ENCODE measurements at places on chromosomes 16 and 17. TPM values are rescaled to one million over a fixed set of nuclear protein-coding genes. Genes with fewer than 3 reads are reported as not detected.

DNA sequence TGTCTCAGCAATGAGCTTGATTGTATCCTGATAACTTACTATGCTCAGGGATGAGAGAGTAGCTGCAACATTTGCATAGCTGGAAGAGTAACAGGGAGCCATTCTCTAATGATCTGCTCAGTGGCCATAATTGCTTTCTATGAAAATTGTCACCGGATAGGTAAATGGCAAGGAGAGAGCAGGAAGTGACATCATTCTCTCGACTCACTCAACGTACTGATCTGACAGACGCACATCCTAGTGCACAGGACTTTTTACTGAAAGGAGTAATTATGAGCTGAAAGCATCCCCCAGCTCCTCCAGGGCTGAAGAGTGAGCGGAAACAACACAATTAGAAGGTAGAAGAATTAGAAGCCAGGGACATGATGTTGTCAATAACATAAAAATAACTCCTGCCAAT is 71.8 kb downstream of the IRX5 start:
- no peak for DNase-seq

- DNase-seq, result no peak
Measured at GRCh38 chr17:37787055-37787757, 42.3 kb upstream of the HNF1B start.

GRCh38 chr17:28379814-28380801 is 8.6 kb downstream of the SARM1 start:
- no peak for DNase-seq

DNA sequence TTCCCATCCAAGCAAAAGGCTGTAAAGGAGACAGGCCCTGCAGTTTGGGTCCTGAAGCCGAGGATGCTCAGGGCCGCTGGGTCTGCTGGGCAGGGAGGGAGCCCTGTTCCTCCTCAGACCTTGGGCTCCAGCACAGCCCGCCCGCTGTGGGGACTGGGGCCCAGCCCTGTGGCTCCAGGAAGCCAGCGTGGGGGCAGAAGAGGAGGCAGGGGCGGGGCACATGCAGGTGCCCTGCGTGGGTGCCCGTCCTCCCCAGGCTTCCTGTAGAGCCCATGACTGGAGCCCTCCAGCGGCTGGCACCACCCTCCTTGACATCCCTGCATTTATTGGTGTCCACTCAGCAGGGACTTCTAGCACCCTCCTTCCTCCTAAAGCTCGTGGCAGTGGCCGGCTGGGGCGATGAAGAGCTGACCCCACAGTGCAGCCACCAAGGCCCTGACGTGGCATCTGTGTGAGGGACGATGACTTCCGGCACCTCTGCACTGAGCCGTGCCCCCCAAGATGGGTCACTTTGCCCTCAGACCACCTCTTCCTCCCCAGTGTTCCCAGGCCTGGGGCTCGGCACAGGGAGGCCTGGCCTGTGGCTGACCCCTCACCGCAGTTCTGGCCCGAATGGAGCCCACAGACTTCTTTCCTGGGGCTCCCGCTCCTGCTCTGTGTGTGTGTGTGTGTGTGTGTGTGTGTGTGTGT is 9.9 kb downstream of the PRSS27 start:
- no peak for DNase-seq

GRCh38 chr16:75246504-75247205 is 4.8 kb downstream of the BCAR1 start:
- DNase-seq, result no peak

GRCh38 chr17:13374203-13375143 is 227.3 kb downstream of the HS3ST3A1 start:
- no peak for DNase-seq

DNA sequence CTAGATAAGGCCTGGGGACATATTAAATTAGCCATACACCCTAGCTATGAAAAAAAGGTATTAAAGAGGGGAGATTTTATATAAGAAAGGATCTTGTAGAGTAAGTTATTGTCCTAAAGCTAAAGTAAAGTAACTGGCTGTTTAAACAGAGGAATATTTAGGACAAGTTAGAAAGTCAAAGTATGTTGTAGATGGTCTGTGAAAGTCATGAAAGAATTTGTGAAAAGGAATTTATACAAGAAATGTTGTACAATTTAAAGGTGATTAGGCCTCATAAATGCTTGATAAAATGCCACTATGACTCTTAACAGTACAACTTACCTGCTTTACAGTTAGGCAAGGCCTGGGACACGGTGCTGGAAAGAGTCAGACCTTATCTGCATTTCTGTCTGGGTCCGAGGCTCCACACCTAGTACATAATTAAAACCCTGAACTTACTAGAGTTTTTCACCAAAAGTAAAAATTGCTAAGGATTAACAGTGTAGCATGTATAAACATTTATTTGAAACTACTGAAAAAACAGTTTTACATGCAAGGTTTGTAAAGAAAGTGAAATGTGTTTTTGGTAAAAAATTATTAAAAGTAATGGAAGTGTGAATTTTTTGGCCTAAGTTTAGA is 445.3 kb upstream of the TOM1L1 start:
- no peak for DNase-seq

GRCh38 chr17:72169823-72170222 is 49.0 kb downstream of the SOX9 start:
- DNase-seq, result no peak

- no peak for DNase-seq
Measured at GRCh38 chr17:42617956-42618431, 8.5 kb downstream of the TUBG1 start.

DNA sequence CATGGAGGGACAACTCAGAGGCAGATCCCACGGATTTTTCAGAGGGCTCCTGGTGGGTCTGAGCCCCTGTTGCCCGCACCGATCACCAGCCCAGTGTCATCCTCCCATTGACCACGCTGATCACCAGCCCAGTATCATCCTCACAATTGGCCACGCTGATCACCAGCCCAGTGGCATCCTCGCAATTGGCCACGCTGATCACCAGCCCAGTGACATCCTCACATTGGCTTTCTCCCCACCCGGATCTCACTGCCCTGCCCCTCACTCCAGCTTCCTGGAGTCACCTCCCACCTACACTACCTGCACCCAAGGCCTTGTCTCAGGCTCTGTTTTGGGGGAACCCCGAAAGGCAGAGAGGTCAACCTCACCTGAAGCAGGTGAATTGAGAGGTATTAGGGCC is 358.2 kb upstream of the TNRC6C start:
- DNase-seq, result no peak

DNA sequence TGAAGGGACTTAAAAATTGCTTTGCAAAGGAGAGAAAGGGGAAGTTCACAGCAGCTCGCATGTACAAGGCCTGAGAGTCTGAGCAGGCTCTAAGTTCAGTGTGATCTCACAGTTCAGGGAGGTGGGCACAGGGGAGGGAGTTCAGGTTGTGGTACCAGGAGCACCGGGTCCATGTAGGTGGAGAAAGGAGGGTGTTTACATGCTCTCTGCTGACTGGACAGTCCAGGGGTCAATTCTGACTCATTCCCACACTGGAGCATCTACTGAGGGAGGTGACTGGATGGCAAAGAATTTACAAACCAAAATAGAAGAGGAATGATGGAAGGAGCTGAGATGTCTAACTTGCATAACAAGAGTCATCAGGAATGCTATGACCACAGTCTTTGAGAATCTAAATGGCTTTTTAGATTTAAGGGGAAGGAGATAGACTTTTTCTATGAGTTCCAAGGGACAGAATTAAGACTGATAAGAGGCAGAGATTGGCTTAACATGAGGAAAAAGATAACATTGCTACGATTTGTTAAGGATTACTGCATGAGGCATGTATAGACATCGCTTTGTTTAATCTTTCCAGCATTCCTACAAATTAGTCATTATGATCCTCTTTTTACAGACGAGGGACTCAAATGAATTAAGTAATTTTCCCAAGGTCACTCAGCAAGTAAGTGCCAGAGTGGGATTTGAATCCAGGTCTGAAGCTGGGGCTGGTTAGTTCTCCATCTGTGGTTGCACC is 29.9 kb downstream of the MIS12 start:
- DNase-seq, result no peak

GRCh38 chr16:67672306-67672705 is 5.7 kb downstream of the C16orf86 start:
- no peak for DNase-seq

DNA sequence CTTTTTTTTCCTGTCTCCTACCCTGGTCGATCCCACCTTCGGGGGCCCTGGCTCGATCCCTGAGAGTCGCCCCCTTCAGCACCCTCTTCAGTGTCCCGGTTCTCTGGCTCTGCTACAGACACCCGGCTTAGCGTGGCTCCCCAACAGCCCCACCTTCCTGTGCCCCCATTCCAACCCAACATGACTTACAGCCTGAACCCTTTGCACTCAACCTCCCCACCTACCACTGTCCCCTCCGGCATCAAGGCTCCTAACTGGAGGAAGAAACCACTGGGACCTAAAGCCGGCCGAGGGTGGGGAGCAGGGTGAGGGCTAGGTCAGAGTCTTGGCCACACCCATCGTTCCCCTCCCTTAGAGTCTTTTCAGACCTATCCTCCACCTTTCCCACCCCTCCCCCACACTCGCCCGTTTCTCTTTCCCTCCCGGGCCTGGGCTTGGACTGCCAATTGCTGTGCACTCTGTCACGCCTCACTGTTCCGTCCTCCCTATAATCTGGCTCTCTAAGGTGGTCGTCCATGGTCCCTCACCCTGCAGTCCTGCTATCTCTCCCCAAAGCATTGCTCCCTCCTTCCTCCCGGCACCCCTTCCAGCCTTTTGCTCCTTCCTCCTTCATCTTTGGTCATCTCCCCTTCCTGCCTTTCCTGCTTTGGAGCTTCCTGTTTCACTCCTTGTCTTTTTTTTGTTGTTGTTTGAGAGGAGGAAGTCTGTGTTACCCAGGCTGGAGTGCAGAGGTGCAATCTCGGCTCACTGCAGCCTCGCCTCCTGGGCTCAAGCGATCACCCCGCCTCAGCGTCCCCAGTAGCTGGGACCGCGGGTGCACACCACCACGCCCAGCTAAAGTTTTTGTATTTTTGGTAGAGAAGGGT is 890 bp upstream of the CLDN7 start:
- no peak for DNase-seq

DNA sequence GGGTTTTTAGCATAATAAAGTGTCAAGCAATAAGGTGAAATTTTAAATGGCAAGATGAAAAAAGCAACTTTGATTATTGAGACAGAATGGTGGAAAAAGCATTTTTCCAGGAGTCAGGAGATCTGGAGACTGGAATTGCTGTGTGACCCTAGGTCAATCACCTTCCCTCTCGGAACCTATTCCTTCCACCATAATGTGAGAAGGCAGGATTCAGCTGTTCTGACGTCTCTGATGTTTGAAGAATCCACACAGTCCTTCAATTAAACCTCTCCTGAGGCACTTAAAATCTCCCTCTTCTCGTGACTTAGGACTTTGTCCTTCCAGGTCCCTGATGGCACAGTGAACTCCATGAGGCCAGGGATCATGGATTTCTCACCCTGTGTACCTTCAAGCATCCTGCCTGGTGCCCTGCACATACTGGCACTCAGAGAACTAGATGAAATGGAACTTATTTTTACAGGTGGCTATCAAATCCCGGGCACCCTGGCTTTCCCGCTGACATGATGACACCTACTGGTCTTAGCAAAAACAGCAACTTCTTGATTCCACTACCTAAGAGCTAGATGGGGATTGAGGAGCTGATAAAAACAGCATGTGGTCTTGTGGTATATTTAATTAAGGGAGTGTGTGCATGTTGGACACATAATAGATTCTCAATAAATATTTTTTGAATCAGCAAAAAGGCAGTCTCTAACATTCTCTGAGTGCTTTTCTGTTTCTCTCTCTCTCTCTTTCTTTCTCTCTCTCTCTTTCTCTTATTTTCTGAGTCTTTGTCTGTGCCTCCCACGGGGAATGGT is 2.3 kb upstream of the CCDC182 start:
- no peak for DNase-seq

DNA sequence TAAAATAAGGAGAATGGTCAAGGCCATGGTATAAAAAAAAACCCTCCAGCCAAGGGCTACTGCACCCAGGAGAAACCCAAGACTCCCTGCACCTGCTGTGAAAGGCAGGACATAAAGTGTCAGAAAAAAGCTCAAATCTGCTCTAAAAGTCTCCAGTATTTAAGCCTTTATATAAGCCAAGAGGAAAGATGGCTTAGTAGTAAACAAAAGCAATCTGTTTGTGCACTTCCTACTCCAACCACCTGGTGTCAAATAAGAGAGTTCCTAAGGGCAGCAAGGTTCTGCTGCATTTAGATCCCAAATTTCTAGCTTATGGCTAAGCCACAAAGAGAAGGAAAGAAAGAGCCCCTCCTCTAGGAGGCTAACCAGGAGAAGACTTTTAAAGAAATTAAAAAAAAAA is 20.6 kb downstream of the ACSM1 start:
- DNase-seq, result no peak

- DNase-seq, result no peak
Measured at GRCh38 chr16:2432801-2433505, 3.7 kb downstream of the CCNF start.

DNA sequence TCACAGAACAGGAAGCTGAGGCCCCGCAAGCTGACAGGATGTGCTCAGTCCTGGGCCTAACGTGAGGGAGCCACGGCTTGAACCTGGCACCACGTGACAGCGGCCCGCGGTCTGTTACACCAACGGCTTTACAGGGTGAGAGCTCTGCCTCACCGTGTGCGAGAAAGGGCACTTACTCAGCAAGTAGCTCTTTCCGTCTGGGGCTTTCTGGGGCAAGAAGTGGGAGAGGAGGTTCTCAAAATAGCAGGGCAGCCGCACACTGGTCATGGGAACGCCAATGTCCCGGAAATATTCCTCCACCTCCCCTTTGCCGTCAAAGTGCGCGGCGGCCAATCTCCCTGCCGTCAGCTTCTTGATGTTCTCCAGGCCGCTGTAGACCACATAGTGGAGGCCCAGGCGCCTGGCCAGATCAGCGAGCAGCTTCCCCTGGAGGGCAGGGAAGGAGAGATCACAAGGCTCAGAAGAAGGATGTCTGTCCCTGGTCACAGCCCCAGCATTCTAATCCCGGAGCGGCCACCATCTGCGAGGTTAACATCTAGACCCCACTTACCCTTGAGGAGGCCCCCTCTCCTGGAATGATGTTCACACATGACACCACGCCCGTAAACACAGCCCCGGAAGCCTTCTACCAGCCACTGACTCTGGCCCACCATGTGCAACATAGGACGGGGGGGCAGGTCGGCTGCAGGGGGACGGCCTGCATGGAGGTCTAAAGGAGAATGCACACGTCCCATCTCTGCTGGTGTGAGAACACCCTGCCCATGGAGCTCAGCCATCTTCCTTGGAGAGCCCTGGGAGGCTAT is 8.2 kb downstream of the NMRAL1 start:
- no peak for DNase-seq

- no peak for DNase-seq
Measured at GRCh38 chr16:79901522-79901921, 301.0 kb upstream of the MAF start.

Gene COIL
- total RNA-seq, result 13.3 TPM

Gene KRT40
- total RNA-seq, result not detected

Gene SLFN12L
- total RNA-seq, result 1.5 TPM

Gene KRTAP9-1
- total RNA-seq, result not detected

Data from esophagus muscularis mucosa (tissue), 4 donors.